ENCODE measurements at places on chromosomes 2 and 18.

DNA sequence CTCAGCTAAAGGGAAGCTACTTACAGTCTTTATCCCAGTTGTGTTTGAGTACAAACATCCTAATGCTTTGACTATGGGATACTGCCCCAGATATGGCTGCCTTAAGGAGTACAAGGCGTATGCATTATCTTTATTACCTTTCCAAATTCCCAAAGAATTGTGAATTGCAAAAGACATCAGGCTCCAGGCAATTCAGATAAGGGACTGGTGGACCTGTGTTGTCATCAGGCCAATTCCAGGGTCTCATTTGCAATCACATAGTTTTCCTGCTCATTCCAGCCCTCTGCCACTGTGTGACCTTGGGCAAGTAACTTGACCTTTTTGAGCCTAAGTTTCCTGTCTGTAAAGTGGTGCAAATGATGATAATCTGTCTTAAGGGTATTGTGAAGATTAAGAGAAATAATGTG is 137.5 kb downstream of the FMNL2 start:
- DNase-seq, result no peak

DNA sequence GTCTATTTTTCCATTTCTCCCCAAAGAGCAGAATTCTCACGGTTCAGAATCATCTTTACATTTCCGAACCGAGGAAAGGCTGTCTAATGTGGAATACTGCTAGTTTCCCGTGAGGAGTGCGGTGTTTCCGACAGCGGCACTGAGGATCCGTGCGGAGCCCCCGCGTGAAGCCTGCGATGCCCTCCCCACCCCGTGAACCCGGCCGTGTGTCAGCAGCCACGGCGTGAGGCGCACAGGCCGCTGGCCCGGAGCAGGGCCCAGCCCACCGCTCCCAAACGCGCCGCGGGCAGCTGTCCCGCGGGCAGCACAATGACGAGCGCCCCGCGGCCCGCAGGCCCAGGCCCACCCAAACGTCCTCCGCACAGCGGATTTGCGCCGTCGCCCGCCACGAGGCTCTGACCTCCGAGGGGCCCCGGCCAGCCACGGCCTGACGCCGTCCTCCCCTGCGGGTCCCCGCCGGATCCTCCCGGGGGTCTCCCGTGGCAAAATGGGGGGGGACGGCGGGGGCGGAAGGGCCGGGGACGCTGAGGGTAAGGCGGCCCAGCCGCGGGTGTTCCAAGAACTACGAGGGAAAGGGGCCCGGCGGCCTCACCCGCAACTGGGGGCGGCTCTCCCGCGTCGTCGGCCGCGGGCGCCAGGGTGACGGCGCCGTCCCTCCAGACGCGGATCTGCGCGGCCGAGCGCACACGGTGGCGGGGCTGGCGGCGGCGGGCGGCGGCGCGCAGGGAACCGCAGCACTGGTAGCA is 796 bp downstream of the SPIRE1 start:
- DNase-seq, result peak; percentile 30

DNA sequence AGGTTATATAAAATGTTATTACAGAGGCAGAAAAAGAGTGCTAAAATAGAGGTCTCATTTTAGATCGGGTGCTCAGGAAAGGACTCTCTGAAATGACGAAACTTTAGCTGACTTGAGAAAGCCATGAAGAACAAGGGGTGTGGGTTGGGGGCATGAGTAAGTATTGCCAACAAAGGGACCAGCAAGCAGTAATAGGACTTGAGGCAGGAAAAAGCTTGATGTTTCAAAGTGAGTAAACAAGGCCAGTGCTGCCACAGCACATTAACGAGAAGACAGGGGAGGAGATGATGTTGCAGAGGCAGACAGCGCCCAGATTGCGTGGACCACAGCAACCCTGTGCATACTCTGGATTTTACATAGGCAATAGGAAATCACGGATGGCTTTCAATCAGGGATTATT is 318.8 kb downstream of the ZEB2 start:
- DNase-seq, result no peak

GRCh38 chr2:238670111-238670585 is 177.7 kb upstream of the TWIST2 start:
- no peak for DNase-seq

DNA sequence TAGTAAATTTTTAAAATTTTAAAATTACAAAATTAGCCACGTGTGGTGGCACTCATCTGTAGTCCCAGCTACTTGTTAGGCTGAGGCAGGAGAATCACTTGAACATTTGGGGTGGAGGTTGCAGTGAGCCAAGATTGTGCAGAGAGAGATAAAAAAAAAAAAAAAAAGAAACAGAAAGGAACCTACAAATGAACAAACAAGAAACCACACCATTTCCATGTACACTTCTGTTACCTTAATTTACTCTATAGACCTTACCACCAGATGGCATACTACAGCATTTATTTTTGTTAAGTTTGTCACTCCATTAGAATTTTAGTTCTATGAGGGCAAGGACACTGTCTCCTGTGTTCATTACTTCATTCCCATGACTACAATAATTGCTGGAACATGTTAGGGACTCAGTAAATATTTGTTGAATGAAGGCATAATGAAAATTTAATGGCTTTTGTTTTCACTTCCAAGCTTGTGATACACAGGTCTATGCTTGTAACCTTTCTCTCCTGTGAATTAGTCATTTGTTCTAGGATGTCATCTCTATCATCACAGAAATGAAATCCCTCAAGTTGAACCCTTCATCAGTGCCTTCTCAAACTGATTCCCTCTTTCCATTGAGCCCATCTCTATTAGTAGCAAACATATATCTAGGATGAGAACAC is 76.0 kb downstream of the ARHGAP15 start:
- DNase-seq, result no peak

DNA sequence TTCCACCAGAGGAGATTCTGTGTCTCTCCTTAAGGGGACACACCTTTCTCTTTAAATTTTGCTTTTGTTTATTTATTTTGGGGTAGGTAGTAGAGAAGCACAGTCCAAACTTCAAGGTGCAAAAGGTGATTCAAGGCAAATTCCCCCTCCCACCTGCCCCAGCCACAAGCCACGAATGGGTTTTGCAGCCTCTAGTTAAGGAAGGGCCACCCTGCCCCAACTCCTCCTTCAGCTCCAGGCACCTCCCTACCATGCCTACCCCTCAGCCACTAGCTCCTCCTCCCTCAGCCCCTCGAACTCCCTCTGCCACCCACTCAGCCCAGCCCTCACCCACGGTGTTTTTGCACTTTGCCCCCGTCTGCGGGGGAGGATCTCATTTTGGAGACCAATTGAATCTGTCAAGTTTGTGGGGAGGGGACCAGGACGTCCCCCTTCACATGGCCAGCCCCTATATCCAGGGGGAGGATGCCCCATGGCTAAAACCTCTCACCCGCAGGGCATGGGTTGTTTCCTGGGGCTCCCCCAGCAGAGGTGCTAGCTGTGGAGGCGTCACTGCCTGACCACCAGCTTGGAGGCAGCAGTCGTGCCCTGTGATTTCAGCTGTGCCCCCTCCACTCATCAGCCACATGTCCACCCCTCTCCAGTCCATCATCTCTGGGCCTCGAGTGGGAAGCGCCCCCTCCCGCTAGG is 4.5 kb downstream of the HAAO start:
- no peak for DNase-seq

- DNase-seq, result no peak
Measured at GRCh38 chr2:219571311-219572236, at the start of gene OBSL1. Gene OBSL1 (minus strand): TSS chr2:219571539. CDS start chr2:219571232, 307 bp downstream.

GRCh38 chr2:134845719-134846118 is 7.3 kb downstream of the ACMSD start:
- no peak for DNase-seq

DNA sequence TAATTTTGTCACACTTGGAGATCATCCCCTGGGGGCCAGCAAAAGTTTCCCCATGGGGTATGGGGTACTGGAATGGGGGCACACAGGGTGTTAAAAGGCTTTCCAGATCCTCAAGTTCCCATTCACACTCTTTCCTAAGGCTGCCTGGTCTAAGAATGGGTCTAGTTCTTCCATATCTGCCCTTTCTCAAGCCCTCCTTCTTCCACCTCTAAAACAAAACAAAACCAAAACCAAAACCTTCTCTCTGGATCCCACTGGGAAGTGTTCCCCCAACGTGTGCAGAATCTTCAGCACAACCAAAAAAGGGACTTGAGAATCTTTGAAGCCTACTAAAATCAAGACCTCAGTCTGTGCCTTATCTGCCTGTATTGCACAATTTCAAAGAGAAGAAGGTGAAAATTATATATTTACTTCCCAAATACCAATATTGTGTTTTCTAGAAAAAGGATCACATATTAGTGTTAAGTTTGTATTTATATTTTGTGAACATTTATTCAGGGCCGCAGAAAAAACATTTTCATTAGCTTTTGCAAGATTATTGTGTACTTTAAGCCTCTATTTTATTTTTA is 207.2 kb upstream of the TCF4 start:
- no peak for DNase-seq

- no peak for DNase-seq
Measured at GRCh38 chr18:63970809-63971205, 926 bp downstream of the SERPINB8 start.

Data from activated naive CD4-positive, alpha-beta T cell treated with anti-CD3 and anti-CD28 coated beads, Interleukin-2, amount 50 U/mL, for 16 hours (primary cell).